Activated CD8-positive, alpha-beta memory T cell treated with anti-CD3 and anti-CD28 coated beads, Interleukin-2, amount 10 ng/mL, durations not matched to agents 7 days and 5 days (primary cell): ENCODE measurements at places on chromosomes 1 and 21. TPM values are rescaled to one million over a fixed set of nuclear protein-coding genes. Genes with fewer than 3 reads are reported as not detected.

Gene PLA2G2A
- not detected for total RNA-seq

Gene UQCRH
- 279 TPM for total RNA-seq

Gene GUCA2B
- total RNA-seq: not detected

DNA sequence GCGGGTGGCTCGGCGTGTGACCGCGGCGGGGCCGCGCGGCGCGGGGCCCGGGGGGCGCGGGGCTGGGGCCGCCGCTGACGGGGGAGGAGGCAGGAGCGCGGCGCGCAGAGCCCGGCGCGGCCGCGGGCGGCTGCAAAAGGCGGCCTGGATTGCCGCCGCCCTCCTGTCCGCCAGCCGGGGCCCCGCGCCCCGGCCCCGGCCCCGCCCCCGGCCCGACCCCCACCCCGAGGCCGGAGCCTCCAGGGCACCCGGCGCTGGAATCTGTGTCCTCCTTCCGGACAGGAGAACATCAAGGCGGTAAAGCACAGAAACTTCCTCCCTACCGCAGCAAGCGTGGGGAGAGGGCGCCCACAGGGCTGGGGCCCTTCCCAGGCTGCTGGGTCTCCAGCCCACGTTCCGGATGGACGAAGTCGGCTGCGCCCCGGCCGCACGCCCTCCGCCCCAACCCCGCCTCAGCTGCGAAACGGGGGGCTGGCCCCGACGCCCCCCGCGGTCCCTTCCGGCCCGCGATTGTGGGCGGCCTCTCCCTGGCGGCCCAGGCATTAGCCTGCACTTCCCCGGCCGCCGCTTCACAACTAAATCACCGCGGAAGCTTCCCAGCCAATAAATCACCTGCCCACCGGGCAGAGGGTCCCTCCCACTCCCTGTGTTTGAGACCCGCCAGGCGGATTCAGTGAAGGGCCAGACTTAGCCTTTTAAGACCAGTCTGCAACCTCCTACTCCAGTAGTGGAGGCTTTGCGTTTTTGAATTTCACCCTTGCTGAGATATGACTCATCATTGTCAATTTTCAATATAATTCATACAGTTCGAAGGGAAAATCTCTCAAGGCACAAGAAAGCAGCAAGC lies 106.0 kb downstream of the SLC45A1 start:
- DNase-seq: peak; percentile 68
- H3K27me3 ChIP-seq: peaks cover 11% of the 10 kb centered on the region
- peaks cover 46% of the 10 kb centered on the region for H3K4me1 ChIP-seq
- peak overlapping the region; percentile 74 for H3K27ac ChIP-seq

Gene GBP3
- 32.0 TPM for total RNA-seq

Gene TMEM81
- 2.3 TPM for total RNA-seq

Gene TNNI3K
- not detected for total RNA-seq

DNA sequence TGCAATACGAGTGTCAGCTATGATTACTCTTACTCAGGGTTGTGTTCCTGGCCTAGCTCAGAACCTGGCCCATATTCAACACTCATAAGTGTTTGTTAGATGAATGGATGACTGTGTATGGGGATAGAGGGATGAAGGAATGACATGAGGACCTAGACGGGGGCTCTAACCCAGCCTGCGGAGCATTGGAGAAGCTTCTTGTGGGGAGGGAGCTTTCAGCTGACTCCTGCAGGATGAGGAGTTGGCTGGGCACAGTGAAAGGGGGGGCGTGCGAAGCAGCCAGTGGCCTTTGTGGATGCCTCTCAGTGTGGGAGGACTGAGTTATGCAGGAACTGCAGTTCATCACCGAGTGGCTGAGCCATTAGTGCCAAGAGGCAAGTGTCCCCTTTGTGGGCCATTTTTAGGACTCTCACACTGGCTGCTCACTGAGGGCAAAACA lies 1.2 kb upstream of the EXTL1 start:
- peaks cover 3% of the 10 kb centered on the region for H3K27me3 ChIP-seq

- no peaks in the 10 kb centered on the region for H3K4me1 ChIP-seq
- no peak overlapping the region for H3K4me3 ChIP-seq
- H3K36me3 ChIP-seq: no peaks in the 10 kb centered on the region
- no peak for DNase-seq
- H3K27me3 ChIP-seq: peaks cover 6% of the 10 kb centered on the region
Observed at GRCh38 chr1:48217856-48218255, 4.7 kb upstream of the SLC5A9 start.

Gene LRRIQ3
- total RNA-seq: 1.6 TPM

GRCh38 chr21:15706696-15707095 lies 23.1 kb upstream of the USP25 start:
- H3K27ac ChIP-seq: no peak overlapping the region
- H3K4me3 ChIP-seq: no peak overlapping the region
- peaks cover 5% of the 10 kb centered on the region for H3K27me3 ChIP-seq
- H3K36me3 ChIP-seq: no peaks in the 10 kb centered on the region
- no peak for DNase-seq
